Left hindlimb (tissue), 1 donor: ENCODE measurements at places on chromosomes 7 and 10.

- no peak for DNase-seq
Observed at GRCh38 chr7:133299676-133300075, 46.8 kb downstream of the EXOC4 start.

DNA sequence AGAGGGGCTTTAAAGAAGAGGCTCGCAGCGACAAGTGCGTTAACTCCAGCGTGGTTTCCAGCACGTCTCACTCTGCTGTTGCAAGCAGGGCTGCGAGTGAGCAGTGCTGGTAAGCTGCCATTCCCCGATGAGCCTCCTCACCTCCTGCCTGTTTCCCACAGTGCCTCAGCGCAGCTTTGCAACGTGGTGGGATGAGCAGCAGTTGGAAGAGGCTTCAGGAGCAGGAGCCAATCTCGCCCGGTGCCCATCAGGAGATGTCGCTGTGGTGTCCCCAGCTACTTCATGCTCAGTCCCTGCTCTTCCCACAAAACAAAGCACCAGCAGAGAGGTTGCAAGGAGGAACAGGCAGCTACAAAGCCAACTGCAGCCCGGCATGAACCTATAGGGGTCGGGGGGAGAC is 2.4 kb upstream of the ADARB2 start:
- no peak for DNase-seq

DNA sequence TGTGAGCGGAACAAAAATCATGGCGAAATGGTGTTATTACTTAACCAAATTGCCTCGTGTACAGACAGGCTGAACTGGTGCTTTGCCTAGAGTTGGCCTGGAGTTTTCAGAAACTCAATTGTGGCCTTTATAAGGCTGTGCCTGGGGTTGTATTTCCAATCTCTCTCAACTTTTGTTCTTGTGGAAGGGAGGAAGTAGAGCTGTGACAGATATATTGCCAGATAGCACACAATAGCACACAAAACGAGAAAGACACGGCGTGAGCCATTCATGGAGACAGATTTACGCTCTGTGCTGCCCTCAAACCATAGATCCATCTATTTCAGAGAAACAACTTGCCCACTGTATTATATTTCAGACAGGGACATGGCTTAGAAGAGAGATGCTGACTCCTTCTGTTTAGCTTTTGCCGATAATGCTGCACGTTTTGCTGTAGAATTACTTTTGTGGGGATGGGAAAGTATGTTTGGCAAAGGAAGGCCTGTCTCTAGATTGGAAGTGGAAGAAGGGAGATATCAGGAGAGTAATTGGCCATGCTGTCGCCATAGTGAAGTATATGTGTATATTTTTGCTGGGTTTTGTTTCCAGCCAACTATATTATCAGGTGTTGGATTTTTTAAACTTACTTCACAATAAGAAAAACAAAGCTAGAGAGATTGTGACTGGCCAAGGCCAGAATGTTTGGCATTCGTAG is 80.4 kb downstream of the AUTS2 start:
- DNase-seq = no peak

GRCh38 chr10:51700228-51700817 is 928 bp upstream of the CSTF2T start:
- DNase-seq = peak; percentile 30

DNA sequence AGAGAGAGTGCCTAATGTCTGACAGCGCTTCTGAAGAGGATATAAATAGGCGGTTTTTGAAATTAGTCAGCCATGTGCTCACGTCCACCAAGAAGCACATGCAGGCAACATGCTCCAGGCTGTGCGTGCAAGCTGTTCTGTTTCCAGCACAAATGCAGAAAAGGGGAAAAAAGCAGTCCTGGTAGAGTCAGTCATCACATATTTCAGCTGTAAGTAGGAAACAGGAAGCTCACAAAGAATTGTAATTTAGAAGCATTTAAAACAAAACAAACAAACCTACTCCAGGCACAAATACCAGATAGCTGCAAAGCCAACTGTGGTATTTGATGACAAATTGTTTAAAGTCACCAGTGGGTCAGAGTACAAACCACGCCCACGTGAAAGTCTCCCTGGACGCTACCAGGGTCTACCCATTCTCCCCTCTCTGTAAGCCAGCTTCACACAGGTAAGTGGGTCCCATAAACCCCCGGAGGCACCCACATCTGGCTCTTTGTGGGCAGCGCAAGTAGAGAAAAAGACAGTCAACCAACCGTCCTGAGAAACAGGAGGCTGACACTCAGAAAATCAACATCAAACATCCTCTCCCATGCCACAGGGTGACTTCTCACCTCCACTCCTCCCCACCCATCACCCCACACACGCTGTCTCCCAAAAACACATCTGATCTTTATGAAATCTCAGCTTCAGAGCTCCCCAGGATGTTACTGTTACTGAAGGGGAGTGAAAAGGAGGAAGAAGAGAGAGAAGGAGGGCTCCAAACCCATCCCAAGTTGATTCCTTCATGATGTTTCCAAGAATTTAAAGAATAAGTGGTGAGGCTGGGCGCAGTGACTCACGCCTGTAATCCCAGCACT is 186.4 kb downstream of the FAM107B start:
- DNase-seq = no peak

DNA sequence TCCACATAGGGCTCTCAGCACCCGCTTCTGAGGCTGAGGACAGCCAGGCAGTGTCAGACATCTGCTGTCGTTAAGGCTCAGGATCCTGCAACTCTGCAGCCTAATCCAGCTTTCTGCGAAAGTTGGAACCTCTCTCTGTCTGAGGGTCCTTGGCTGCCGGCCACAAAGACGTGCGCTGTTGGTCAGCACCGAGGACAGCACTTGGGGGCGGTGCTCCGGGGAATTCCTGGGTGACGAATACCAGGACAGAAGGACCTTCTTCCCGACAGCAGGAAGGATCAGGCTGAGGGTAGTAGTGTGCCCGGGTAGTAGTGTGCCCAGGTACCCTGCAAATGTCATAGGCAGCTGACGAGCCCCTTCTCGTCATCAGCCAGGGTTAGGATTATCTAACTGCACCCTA is 16.0 kb upstream of the RASGEF1A start:
- DNase-seq = no peak

- no peak for DNase-seq
Observed at GRCh38 chr7:141268614-141269013, 194.8 kb downstream of the TMEM178B start.

DNA sequence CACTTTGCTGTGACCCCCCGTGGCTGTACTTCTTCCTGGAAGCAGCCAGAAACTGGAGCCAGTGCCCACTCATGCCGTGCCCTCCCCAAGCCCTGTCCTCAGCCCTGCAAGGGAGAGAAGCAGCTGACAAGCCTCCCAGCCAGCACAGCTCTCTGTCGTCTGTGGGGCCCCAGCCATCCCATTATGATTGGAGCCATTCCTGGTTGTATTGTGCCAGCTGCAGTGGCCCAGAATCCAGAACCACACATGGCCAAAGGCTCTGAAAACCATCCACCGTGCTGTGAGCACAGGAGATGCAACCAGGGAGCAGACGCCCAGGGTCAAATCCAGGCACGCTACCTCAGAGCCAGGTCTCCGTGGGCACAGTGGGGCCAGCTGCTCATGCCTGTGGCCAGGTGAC is 18.7 kb downstream of the GRID2IP start:
- DNase-seq = no peak

- no peak for DNase-seq
Observed at GRCh38 chr10:129917936-129918335, 46.1 kb downstream of the EBF3 start.

DNA sequence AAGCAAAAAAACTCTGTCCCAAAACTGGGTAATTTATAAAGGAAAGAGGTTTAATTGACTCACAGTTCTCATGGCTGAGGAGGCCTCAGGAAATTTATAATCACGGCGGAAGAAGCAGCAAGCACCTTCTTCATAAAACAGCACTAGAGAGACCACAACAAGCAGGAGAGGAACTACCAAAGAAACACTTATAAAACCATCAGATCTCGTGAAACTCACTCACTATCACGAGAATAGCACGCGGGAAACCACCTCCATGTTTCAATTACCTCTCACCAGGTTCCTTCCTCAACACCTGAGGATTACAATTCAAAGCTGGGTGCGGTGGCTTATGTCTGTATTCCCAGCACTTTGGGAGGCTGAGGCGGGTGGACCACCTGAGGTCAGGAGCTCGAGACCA is 48.5 kb downstream of the PDIA4 start:
- no peak for DNase-seq

- no peak for DNase-seq
Observed at GRCh38 chr10:21217107-21217506, 308.4 kb downstream of the SKIDA1 start.

GRCh38 chr7:151312356-151312755 is 29.3 kb upstream of the NUB1 start:
- no peak for DNase-seq

DNA sequence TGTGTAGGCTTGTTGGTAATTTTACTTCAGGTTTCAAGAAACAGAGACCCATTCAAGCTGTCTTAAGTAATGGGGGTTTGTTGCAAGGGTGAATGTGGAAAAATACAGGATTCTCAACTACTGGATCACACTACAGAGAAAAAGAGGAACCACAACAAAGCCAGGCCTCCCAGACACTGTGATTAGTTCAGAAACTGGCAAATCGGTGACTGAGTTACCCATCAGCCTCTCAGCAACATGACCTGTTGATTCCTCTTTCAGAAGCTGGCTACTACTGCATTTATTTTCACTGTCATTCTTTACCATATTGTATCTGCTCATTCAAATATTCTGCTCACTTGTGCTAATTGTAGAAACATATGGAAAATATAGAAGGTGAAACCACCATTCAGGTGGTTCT is 16.0 kb downstream of the CCDC71L start:
- no peak for DNase-seq

DNA sequence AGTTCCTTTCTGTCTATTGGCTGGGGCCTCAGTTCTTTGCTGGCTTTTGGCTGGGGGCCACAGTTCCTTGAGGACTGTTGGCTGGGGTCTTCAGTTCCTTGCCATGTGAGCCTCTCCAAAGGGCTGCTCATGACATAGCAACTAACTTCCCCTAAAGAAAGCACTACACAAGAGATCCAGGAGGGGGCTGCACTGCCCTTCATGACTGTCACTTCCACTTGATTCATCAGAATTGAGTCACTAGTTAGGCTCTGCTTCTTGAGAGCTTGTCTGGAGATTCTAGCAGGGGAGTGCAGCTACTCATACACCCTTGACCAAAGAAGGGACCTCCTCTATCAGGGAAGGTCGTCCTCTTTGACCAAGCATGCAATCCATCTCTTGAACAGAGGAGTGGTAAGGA is 38.0 kb upstream of the MKX start:
- no peak for DNase-seq

GRCh38 chr7:87000344-87000743 is 59.1 kb downstream of the ELAPOR2 start:
- DNase-seq = no peak

DNA sequence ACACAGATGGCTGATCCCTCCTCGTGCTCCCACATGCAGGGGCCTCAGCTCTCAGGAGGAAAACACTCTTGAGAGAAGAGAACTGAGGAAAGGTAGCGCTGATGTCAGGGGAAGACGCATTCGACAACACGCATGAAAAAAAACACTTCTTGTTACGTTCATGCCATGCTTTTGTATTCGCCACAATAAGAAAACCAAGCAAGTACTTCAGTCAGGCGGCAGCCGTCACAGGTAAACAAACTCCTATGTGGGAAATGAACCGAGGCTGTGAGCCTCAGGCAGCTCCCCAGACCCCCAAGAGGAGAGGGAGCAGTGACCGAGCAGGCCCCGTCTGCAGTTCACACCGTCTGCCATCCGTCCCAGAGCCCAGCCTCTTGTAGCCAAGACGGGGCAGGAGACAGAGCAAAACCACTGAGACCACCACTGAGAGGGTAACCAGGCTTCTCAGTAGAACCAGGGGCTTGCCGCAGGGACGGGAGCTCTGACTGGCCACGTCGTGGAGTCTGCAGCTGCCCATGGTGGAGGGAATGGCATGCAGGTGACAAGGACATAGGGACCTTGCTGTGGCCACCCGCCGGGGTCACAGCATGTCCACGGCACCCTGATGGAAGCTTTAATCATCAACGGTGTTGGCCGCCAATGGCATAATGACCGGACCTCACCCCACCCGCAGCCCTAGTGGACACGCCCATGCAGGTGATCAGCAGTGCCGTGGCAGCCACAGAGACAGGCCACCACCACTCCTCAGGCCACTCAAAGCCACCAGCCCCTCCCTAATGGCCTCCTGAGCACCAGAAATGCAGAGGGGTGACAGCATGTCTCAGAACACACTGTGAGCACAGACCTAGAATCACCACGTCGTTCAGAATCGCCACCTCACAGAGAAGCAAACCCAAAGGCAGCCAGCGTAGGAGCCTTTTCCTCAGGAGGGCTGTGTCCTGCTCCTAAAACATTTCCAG is 304.3 kb downstream of the PTPRN2 start:
- no peak for DNase-seq

GRCh38 chr10:65891073-65891981 is 1034.5 kb upstream of the LRRTM3 start:
- no peak for DNase-seq
